SHP77 treated with DMSO at 0.1 percent for 48 hours (cell line): ENCODE measurements at places on chromosomes 16 and 17.

DNA sequence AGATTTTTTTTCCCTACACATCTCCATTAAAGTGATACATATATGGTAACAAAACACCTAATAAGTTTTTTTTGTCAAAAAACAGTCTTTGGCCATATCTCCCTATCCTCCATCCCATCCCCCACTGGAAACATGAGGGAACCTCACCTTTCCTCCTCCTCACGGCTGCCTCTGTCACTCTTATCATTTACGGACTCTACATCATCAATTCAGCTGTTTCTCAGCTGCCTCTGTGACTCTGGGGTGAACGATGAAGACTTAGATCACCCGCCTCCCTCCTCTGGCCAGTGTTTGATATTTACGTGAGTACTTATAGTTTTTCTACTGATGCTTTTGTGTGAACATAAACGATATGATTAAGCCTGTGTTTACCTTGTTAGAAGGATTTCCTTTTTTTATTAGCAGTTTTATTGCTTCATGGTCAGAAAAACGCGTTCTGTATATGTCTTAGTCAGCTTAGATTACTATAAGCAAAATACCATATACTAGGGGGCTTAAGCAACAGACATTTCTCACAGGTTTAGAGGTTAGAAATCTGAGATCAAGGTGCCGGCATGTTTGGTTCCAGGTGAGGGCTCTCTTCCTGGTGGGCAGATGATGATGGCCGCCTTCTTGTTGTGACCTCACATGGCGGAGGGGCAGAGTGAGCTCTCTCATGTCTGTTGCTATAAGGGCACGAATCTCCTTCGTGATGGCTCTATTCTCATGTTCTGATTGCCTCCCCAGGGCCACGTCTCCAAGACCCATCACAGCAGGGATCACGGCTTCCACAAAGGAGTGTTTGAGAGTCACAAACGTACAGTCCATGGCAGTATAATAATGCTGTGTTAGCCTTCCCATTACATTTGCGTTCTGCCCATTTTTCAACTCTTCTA lies 32.1 kb downstream of the DNAH17 start:
- no peak for DNase-seq

DNA sequence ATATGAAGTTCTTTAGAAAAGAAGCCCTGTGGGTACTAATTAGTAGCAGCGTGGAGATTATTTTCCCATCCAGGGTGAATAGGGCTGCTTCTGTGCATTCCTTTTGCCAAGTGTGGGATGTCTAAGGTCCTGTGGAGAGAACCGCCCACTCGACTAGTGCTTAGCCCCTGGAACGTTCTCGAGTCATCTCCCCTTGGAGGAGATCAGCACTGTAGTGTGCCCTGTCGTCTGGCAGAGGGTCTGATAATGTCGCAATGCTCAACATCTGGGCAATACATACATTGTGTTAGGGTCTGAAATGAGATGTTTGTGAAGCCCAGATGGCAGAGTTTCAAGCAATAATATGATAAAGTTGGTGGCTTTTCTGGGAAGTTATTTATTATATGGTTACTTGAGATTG lies 64.8 kb downstream of the SPECC1 start:
- no peak for DNase-seq

- no peak for DNase-seq
Observed at GRCh38 chr17:46039592-46040186, 40.6 kb downstream of the STH start.

GRCh38 chr17:2545393-2545792 lies 33.7 kb upstream of the METTL16 start:
- no peak for DNase-seq

GRCh38 chr16:27107185-27107592 lies 40.5 kb downstream of the C16orf82 start:
- DNase-seq = no peak

DNA sequence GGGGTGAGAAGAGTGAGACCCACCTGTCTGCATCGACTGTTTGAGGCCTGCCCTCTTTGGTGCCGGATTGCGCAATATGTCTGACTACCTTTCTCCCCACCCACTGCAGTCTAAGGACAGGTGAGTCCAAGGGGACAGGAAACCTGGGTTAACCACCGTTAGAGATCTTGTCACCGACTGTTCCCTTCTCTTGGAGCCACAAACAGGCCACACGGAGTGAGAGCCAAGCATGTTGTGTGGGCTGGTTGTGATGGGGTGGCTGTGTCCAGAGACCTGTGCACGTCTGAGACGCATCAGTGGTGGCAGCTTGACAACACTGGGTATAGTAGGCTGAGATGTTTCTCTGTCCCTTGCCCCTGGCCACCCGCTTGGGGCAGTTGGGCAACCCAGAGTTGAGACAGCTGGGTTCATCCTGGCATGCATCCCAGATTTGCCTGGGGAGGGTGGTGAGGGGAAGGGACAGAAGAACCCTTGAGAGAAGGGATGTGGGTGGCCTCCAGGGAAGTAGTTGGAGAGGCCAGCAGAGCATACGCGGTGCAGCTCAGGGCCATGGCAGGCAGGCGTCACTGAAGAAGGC lies 21.4 kb downstream of the MPRIP start:
- peak; percentile 98 for DNase-seq

GRCh38 chr17:28256370-28256769 lies 62.6 kb upstream of the TMEM97 start:
- DNase-seq = no peak

GRCh38 chr17:63246344-63246743 lies 199.8 kb downstream of the CYB561 start:
- DNase-seq = no peak

- no peak for DNase-seq
Observed at GRCh38 chr16:71367241-71367976, 8.9 kb downstream of the CALB2 start.

- DNase-seq = no peak
Observed at GRCh38 chr16:89489898-89490438, 393 bp downstream of the ANKRD11 start.

DNA sequence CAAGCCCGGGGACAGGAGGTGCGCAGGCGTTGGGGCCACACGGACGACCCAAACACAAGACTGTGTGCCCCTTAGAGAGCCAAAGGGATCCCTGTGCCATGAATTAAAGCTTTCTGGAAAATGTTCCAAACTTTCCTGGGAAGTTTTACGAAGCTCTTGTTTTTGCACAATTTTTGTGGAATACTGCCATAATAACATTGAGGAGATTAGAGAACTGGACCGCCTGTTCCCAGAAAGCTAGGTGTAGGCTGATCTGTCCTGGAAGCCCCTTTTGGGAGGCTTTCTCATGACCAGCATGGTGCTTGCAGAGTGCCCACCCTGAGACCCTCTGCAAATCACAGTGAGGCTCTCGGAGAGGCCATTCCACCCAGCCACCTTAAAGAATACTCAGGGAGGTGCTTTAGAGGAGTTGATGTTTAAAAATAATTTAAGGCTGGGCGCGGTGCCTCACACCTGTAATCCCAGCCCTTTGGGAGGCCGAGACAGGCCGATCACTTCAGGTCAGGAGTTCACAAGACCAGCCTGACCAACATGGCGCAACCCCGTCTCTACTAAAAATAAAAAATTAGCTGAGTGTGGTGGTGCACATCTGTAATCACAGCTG lies 1.1 kb downstream of the KDM8 start:
- no peak for DNase-seq

- no peak for DNase-seq
Observed at GRCh38 chr17:59338498-59338897, 7.0 kb downstream of the YPEL2 start.

- no peak for DNase-seq
Observed at GRCh38 chr17:74367206-74367605, at the start of gene GPR142. Gene GPR142, plus strand, starts transcription at chr17:74367506. Its CDS starts 2,035 bp downstream, at chr17:74369541.

- DNase-seq = peak; percentile 20
Observed at GRCh38 chr17:50361561-50362480, 11.2 kb downstream of the MRPL27 start.

DNA sequence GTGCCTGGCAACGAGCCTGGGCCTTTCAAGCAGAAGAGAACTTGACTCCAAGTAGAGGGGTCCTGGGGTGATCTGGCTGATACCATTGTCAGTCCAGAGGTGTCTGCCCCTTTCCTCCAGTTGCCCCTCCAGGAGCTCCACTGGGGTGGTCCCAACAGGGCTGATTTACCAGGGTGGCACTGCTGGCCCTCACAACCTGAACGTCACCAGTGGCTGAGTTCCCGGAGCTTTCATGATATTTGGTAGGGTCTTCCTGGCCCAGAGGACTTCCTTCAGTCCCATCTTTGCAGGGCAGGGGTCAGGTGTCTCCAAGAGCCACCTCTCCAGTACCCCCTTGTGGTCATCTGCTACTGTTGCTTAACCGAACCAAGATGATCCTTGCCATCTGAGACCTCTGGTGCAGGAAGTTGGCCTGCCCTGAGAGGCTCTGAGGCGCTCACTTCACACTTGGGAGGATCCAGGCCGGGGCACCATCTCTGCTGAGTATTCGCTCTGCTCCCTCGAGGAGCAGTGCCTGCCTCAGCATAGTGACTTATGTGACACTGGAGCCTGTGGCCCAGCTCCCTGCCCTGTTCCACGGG lies 3.5 kb downstream of the LIMD2 start:
- DNase-seq = no peak

DNA sequence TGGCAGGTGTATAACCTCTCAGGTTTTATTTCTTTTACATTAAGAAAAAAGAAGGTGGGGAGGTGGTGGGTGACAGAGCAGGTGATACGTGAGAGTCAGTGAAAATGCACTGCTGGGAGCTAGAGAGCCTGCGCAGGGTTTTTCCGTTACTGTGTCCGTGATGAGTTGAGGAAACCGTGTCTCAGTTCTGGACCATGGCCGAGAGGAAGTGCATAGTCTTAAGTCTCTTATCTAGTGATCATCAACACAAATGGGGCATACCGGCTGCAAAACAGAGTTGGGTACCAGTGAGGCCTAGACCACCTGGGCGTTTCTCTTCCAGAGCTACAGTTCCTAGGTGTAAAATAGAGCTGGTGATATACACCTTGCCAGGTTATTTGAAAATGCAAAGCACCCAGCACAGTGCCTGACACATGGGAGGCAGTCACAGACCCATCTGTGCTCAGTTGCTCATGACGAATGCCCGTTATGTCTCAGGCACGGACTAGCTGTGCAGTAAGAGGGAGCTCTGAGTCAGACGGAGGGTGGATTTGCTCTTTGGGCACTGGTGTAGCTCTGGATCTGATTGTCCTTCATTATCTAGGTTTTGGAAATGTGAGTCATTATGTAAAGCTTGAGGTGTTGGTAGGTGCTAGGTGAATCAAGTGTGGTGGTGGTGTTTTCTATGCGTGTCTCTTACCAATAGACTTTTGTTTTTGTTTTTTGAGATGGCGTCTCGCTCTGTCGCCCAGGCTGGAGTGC lies 60.9 kb downstream of the RPTOR start:
- DNase-seq = no peak
